ENCODE measurements at places on chromosomes 3 and 15. TPM values are rescaled to one million over a fixed set of nuclear protein-coding genes. Genes with fewer than 3 reads are reported as not detected.

CERS3 gene
- polyA plus RNA-seq, result not detected

ADCY5 gene
- 0.21 TPM for polyA plus RNA-seq

STRIT1 gene
- polyA plus RNA-seq, result not detected

GPR87 gene
- polyA plus RNA-seq, result 2.3 TPM

DAPK2 gene
- 1.4 TPM for polyA plus RNA-seq

TGM5 gene
- polyA plus RNA-seq, result not detected

OSBPL10 gene
- 0.12 TPM for polyA plus RNA-seq

CACNA1D gene
- polyA plus RNA-seq, result 0.12 TPM

CKMT1B gene
- 1.8 TPM for polyA plus RNA-seq

RPP25 gene
- 1.7 TPM for polyA plus RNA-seq

CHL1 gene
- polyA plus RNA-seq, result not detected

LEKR1 gene
- polyA plus RNA-seq, result 0.30 TPM

SLC22A13 gene
- polyA plus RNA-seq, result 0.29 TPM

KIF9 gene
- polyA plus RNA-seq, result 23.9 TPM

FAM3D gene
- not detected for polyA plus RNA-seq

ROPN1 gene
- not detected for polyA plus RNA-seq

LEO1 gene
- polyA plus RNA-seq, result 7.0 TPM

ACAA1 gene
- 101 TPM for polyA plus RNA-seq

OR5K2 gene
- polyA plus RNA-seq, result not detected

PIF1 gene
- polyA plus RNA-seq, result 12.4 TPM

TTLL13 gene
- 0.06 TPM for polyA plus RNA-seq

SLC15A2 gene
- 0.10 TPM for polyA plus RNA-seq

FAM107A gene
- polyA plus RNA-seq, result 0.02 TPM

P2RY14 gene
- not detected for polyA plus RNA-seq

SLC28A1 gene
- polyA plus RNA-seq, result not detected

TM6SF1 gene
- polyA plus RNA-seq, result 0.12 TPM

FBN1 gene
- polyA plus RNA-seq, result 248 TPM

SNX33 gene
- 8.5 TPM for polyA plus RNA-seq

LMAN1L gene
- polyA plus RNA-seq, result 0.02 TPM

P3H2 gene
- polyA plus RNA-seq, result 2.8 TPM

CHRNA3 gene
- 6.3 TPM for polyA plus RNA-seq

NSUN3 gene
- 3.3 TPM for polyA plus RNA-seq

ACTC1 gene
- polyA plus RNA-seq, result not detected

SERPINI2 gene
- not detected for polyA plus RNA-seq

BCHE gene
- not detected for polyA plus RNA-seq

WNT7A gene
- polyA plus RNA-seq, result not detected

AADACL2 gene
- not detected for polyA plus RNA-seq

KATNBL1 gene
- 20.3 TPM for polyA plus RNA-seq

SYNM gene
- polyA plus RNA-seq, result 4.3 TPM

SERPINI1 gene
- polyA plus RNA-seq, result 1.9 TPM

ROBO2 gene
- not detected for polyA plus RNA-seq

TMEM45A gene
- polyA plus RNA-seq, result 6.4 TPM

ISG20 gene
- polyA plus RNA-seq, result 2.0 TPM

ACAN gene
- not detected for polyA plus RNA-seq

MED12L gene
- 0.06 TPM for polyA plus RNA-seq

Measured in SK-N-SH (cell line).